ENCODE measurements at places on chromosomes 7 and 10.

DNA sequence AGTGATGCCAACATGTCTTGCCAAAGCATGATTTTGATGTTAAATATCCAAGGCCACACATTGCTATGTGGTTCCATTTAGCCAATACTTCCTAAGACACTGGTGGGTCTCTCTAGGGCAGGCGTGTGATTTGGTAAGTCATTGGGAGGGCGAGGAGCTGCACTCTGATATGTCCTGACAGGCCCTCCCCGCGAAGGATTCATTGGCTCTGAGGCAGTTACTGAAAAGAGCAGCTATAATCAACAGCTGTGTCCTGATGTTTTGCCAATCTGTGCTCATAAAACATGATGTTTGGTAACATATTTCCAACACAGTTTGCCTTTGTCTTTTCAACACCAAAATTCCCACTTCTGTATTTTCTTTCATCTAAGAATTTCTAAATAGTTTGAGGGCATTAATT, 646.7 kb downstream of the PARD3 start:
- no peak for DNase-seq

- DNase-seq: no peak
Observed at GRCh38 chr10:92848037-92848440, 281 bp upstream of the EXOC6 start.

DNA sequence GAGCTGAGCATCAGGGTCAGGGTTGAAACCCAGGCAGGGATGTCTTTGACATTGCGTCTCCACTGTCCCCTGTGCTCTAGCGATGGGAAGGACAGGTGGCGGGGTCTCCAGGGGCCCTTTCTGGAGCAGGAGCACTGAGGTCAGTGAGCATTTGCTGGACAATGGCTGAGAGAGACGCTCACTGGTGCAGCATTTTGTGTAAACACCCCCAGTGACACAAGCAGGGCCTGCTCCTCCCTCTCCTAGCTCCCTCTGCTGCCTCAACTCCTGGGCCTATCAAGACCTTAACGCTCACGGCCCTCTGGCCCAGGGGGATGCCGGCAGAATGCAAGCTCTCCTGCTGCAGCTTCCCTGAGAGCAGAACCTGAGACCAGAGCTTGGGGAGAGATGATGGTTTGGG, 17.4 kb upstream of the INMT start:
- no peak for DNase-seq

- DNase-seq: no peak
Observed at GRCh38 chr7:6106140-6106904, 75.1 kb downstream of the ANKRD61 start.

DNA sequence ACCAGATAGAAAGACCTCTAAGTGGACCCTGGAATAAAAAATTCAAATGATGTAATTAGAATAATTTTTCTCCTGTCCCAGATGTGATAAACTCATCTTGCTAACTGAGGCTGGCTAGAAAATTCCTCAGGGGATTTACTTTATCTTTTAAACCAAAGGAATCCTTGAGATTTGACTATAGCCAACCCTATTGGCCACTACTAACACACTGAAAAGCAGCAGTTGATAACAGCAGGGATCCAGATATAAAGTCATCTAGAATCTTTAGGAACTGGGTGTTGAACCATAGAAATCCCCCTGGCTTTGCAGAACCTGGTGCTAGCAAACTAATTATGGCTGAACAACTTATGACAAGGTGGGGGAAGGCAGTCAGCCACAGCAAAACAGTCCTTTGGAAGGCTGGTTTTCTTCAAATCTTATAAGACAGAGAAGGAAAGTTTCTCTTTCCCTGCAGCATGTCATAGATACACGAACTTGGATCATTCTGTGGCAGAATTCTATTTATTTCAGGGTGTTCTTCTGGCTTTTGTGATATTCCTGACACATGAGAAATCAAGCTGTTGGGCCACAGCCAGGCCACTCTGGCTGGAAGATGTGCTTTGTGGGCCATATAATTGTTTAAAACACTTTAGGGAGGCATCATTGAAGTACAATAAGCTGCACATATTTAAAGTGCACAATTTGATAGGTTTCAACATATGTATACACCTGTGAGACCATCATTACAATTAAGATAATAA, 643.6 kb downstream of the SORCS3 start:
- DNase-seq: no peak

- no peak for DNase-seq
Observed at GRCh38 chr7:77393261-77393660, 22.9 kb downstream of the GSAP start.

DNA sequence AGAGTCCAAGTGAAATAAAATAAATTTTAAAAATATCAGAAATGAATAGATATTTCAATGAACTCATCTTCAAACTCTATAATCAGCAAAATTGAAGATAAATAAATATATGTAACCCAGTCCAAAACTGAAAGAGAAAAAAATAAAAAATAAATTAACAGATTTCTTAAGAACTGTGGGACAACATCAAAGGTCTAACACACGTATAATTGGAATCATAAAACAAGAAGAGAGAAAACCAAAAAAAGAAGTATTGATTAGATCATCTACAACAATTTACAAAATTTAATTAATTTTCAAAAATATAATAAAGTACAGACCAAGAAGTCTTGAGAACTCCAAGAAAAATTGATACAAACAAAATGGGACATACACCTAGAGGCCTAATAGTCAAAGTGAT, 625.8 kb upstream of the SORCS1 start:
- DNase-seq: no peak

- DNase-seq: no peak
Observed at GRCh38 chr7:127620406-127621233, 2.7 kb upstream of the PAX4 start.

DNA sequence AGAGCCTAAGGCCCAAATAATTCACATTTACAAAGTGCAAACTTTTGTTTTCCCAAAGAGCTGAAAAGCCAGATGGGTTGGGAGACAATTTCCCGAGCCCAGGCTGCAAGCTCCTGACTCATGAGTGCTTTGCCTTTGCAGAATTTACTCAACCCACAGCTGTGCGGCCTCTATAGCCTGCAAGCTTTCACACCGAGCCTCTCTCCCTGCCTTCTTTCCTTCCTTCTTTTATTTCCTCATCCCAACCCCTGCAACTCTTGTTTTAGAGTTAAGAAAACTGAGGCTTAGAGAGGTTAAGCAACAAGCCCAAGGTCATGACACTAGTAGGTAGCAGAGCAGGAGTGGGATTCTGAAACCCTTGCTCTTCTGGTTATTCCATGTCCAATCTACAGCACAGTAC, 203.0 kb upstream of the GPR26 start:
- no peak for DNase-seq

DNA sequence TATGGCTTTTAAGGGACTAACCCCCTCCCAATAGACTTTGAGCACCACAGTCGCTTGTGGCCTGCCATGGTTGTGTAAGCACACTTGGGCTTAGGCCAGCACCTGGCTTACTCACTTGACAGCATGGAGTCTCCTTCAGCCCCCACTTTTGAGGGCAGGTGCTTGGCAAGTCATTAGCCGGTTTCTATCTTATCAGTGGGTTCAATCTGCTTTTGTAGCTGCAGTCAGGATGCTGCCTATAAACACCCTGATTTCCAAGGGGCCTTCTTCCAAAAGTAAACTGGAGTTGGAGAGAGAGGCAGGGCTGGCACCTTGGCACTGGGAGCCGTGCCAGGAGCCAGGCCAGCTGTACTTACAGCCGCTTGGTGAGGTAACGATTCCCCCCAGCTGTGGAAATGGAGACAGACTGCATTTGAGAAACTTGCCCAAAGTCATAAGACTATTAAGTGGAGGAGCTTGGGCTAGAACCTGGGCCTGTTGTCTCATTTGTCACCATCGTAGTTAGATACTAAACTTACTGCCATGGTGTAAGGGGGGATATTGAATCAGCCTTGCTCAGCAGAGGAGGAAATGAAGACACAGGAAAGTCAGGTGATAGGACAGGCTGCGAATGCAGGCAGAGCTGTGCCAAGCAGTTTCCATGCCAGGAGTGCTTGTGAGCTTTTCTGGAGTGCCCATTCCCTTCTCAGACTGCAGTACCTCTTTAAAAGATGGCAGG, 92.2 kb upstream of the EFCAB10 start:
- no peak for DNase-seq

- DNase-seq: no peak
Observed at GRCh38 chr10:32253276-32253675, 93.7 kb downstream of the EPC1 start.

DNA sequence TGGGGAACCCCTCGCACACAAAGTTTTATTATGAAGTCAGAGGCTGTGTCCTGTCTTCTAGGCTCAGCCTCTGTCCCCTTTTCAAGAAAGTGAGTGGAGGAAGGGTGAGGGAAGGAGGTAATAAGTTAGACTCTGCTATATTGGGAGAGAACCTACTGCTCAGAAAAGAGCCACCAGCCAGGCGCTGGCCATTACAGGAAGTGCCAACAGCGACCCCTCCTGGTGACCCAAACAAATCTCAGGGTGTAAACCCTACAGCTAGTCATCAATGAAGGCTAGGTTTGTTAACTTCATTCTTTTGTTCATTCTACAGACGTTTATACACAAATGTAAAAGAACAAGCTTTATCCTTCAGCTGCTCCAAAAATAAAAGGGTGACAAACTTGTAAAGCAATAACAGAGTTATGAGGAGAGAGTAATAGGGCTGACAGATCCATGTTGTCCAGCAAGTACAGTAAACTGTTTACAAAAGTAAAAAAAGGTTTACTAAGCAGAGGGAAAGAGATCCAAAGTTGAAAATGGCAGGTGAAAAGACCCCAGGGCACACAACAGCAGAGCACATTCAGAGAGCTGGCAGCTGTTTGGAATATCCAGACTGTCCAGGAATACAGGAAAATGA, 82.7 kb downstream of the FAM204A start:
- DNase-seq: no peak

DNA sequence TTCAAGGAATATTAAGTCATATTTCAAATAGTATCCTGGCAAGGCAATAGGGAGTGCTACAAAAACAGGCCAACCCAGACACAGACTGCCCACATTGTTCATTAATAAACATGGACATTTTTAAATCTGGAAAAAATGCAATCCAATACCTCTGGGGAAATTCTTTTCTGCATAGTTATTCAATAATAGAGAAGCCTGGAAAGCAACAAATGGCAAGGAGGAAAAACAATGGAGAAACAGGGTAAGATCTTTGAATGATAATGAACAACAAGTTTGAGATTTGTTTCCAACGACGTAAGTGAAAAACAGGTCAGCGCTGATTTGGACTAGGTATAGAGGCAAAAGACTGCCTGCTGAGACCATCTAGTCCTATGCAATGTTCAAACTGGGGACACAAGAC, 44.7 kb upstream of the ZNF800 start:
- DNase-seq: no peak

DNA sequence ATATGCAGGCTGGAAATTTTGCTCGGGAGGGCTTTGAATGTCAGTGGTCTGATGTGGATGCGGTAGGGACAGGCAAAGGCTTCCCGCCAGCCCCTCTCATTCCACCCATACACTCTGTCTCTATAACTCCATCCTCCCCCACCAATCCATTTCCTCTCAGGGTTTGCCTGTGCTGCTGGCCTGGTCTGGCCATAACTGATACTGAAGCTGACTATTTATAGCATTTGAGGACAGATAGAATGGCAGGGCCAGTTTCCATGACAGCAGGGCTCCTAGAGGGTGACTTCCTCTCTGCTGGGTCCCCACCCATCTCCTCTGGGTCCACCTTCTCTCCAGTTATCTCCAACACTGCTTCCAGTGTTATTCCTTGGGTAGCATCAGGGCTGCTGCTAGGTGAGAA, 6.6 kb upstream of the PDLIM1 start:
- DNase-seq: no peak

DNA sequence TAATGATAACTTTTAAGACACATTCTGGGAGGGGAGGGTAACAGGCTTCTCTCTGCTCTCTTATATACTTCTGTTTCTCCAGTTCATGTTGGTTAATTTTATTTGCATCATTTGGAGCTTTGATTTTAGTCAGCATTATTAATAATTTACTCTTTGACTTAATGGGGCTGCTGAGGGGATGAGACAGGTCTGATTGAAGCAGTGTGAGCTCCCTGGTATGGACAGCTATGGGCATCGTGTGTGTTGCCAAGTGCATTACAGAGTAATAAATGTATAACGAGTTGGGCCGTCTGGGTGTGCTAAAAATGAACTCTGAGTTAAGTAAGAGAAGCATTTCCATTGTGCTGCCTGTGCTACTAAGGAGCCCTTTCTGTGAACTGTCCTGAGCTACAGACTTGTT, 31.7 kb upstream of the IKZF1 start:
- DNase-seq: no peak

DNA sequence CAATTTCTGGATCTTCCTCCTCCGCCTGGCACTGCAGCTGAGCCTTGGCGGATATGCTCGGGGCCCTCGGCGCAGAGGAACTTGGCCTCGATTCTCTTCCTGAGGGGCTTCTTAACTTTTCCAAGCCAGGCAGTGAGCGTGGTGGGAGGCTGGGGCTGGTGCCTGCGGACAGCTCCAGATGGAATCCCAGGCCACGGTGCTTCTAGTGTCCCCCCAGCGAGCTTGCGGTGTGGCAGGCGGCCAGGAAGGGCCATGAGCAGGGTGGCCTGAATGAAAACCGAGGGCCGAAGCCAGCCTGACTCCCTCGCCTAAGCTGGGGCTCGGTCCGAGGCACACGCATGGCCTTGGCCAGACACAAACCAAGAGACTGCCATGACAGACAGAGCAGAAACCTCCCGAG, 31.3 kb downstream of the RCC1L start:
- no peak for DNase-seq

DNA sequence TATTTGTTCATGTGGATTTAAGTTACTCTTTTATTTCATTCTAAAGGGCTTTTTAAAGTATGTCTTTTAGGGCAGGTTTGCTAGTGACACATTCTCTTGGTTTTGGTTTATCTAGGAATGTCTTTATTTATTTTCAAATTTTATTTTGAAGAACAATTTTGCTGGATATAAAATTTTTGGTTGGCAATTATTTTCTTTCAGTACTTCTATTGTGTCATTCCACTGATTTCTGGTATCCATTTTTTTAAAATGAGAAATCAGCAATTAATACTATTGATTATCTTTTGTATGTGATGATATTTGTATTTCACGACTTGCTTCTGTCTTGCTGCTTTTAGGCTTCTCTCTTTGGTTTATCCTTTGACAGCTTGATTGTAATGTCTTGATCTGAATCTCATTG, 756.3 kb downstream of the INHBA start:
- DNase-seq: no peak

- no peak for DNase-seq
Observed at GRCh38 chr7:101620991-101621390, 8.1 kb downstream of the MYL10 start.

GRCh38 chr7:42493436-42494198, 256.6 kb upstream of the GLI3 start:
- DNase-seq: no peak

GRCh38 chr7:42945821-42946626, 13.8 kb downstream of the MRPL32 start:
- no peak for DNase-seq

- DNase-seq: no peak
Observed at GRCh38 chr10:112246-112645, 23.0 kb upstream of the ZMYND11 start.

- DNase-seq: no peak
Observed at GRCh38 chr7:2142386-2142785, 90.4 kb downstream of the MAD1L1 start.

DNA sequence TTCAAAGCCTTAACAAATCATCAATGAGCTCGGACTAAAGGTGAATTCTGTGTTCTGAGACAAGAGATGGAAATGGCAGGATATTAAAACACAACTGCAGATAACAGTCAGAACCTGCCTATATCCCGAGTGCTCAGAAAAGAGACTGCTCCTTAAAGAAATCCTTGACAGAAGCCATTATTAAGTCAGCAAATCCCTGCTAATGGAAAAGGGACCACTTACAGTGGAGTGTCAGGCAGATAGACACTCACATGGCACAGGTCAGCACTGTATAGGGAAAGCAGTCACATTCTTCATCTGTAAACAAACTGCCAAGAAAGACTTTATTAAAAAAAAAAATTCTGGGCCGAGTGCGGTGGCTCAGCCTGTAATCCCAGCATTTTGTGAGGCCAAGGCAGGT, 147.5 kb upstream of the LRRTM3 start:
- no peak for DNase-seq

Measured in esophagus squamous epithelium (tissue), 5 donors.